ENCODE measurements at places on chromosomes 5 and 9. TPM values are rescaled to one million over a fixed set of nuclear protein-coding genes. Genes with fewer than 3 reads are reported as not detected.
A peak's percentile ranks its signal among the peaks of the same experiment; 100 is the strongest.

SPINK1 gene
- total RNA-seq, result not detected

DNA sequence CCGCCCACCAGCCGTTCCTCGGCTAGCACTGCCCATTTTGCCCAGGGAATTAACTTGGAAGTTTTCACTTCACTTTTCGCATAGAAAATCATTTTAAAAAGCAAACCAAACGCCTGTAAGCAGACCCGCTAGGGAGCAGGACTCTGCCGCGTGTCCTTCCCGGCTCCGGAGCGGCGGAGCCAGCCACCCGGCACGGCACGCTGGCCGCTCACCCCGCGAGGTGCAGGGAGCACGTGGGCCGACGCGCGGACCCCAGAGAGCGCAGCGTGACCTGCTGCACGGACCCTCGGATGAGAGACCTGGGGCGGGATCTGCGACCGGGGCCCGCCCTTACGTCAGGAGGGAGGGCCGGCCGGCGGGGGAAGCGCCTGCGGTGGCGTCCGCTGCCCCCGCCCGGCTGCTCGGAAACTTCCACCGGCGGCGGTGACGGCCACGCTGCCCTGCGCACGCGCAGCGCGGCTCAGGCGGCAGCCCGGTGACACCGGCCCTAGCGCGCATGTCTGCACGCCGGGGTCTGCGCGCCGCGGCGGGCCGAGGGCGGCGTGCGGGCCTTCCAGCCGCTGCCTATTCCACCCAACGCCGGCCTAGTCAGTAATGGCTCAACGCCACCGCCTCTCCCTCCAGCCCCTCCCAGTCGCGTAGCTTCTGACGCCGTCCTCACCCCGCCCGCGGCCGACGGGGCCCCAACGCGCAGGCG, 507 bp upstream of the TENT4A start:
- peak; percentile 98 for DNase-seq

GRCh38 chr9:106310782-106311181, 552.2 kb upstream of the ZNF462 start:
- DNase-seq, result no peak

- DNase-seq, result no peak
Measured at GRCh38 chr9:132708769-132709430, 38.6 kb downstream of the GTF3C4 start.

- DNase-seq, result no peak
Measured at GRCh38 chr5:172881691-172882370, 47.8 kb downstream of the ERGIC1 start.

GRCh38 chr9:133130685-133131244, 9.7 kb upstream of the RALGDS start:
- DNase-seq, result no peak
